ENCODE measurements at places on chromosomes 2 and 18. TPM values are rescaled to one million over a fixed set of nuclear protein-coding genes. Genes with fewer than 3 reads are reported as not detected.
A peak's percentile ranks its signal among the peaks of the same experiment; 100 is the strongest.

- no peak for DNase-seq
Measured at GRCh38 chr18:45957100-45957499, 10.0 kb downstream of the EPG5 start.

DNA sequence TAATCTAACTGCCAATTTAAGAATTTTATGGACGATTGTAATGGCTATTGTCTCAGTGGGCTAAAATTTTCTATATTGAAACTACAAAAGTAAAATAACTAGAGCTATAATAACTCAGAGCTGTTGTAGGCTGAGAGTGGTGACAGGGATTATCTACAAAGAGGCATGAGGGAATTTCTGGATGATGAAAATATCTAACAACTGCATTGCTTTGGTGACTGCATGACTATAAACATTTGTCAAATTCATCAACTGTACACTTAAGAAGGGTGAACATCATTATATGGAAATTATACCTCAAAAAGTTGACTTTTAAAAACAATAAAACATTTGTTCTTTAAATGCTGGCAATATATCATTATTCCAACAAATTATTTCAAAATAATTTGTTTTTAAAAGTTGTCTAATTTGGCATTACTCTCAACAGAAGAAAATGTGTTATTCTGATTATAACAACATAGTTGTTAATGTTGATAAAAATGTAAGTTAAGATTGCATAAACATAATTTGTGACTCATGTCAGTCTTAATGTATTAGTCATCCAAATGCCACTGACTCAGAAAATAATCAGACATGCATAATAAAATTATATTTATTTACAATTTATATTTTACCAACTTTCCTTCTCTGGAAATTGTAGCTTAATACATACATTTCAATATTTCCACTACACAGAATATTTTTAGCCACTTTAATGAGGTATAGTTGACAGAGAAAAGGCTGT is 865.1 kb upstream of the VRK2 start:
- no peak for DNase-seq

DNA sequence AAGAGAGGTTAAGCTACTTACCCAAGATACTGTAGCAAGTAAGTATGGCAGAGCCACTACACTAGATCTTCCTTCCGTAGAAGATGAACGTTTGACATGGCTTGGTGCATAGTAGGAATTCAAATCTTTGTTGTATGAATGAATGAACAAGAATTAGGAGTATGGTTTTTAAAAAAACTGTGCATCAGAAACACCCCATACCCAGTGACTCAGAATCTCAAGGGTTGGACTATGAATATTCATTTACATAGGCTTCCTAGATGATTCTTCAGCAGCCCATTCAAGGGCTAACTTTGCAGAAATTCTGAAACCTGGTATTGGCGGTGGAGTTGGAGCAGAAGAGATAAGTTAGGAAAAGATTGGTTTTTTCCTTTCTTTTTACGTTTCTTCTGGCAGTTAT is 5.4 kb downstream of the ACTR3 start:
- no peak for DNase-seq

- no peak for DNase-seq
Measured at GRCh38 chr18:31454066-31454708, 6.6 kb downstream of the DSG3 start.

DNA sequence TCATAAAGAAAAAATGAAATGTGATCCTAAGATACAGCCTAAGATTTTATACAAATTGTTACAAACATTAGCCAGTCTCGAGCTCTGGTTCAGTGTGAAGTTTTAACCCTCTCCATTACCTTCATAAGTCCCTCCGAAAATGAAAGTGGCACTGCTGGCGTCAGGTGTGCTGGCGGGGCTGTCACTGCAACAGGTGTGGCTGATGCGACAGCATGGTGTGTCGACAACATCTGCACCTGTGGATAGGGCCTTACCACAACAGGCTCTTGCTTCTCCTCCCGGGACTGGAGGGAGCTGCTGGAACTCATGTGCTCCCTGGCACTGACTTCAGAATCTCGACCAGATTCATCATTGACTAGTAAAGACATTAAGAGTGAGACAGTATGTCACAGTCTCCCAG is 10.3 kb downstream of the SAP130 start:
- DNase-seq: no peak

GRCh38 chr2:197159661-197160211 is 150.8 kb downstream of the ANKRD44 start:
- peak; percentile 71 for DNase-seq

The LAMA1 gene
- 0.20 TPM for total RNA-seq

GRCh38 chr2:64841461-64841860 is 147.7 kb upstream of the SLC1A4 start:
- no peak for DNase-seq

GRCh38 chr18:9926223-9926894 is 12.5 kb downstream of the VAPA start:
- no peak for DNase-seq

DNA sequence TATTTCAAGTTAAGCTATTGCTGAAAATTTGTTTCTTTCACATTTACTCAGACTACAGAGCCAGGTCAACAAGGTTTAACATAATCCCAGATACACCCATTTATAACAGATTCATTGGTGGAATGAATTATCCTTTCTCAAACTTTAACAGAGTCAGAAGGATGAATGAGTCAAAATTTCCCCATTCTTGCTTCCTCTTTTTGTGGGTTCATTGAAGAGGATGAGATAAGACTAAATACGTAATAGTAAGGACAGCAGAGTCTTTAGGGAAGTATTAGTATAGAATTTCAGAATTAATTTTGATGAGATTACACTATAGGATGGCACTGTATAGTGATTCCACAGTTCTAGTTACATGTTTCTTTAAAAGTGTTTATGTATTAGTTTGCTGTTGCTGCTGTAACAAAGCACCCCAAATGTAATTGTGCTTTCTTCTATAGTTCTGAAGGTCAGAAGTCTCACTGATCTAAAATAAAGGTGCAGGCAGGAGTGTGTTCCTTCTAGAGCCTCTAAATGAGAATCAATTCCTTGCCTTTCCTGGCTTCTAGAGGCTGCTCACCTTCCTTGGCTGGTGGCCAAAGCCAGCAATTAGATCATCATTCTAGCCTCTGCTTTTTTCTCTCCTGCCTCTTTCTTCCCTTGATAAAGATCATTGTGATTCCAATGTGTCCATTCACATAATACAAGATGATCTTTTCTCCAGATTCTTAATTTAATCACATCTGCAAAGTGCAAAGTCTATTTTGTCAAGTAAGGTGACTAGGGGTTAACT is 309.3 kb upstream of the PIK3C3 start:
- DNase-seq: no peak

The MBOAT2 gene
- total RNA-seq: 53.7 TPM

DNA sequence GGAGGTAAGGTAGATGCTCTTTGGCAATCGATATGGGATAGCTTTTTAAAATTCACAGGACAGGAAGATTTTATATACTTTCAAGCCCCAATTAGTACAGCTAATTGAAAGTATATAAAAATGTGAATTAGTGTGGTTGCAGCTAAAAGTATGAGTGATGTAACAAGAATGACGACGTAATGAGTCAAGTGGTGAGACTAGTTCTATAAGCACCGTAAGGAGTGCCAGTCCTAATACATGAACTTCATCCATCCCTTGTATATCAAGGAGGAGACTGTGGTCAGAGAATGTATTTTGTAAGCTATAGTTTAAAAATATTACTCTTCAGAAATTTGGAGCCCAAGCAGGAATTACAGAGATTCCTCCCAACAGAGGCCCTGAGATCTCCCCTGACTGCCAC is 25.8 kb downstream of the DNAJC27 start:
- peak; percentile 8 for DNase-seq

DNA sequence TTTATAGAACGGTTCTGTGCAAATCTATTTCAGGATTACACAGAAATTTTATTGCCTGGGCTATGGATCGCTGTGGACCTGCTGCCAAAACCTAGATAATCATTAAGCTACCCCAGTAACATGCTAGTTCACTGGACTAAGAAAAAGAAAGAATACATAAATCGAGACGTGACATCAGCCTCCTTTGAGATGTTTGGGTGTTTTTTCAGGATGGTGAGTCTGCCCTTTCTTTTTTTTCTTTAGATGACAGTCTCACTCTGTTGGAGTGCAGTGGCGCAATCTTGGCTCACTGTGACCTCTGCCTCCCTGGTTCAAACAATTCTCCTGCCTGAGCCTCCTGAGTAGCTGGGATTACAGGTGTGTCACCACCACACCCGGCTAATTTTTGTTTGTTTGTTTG is 52.0 kb downstream of the FHOD3 start:
- no peak for DNase-seq

GRCh38 chr2:2660789-2661355 is 329.8 kb upstream of the MYT1L start:
- DNase-seq: no peak

DNA sequence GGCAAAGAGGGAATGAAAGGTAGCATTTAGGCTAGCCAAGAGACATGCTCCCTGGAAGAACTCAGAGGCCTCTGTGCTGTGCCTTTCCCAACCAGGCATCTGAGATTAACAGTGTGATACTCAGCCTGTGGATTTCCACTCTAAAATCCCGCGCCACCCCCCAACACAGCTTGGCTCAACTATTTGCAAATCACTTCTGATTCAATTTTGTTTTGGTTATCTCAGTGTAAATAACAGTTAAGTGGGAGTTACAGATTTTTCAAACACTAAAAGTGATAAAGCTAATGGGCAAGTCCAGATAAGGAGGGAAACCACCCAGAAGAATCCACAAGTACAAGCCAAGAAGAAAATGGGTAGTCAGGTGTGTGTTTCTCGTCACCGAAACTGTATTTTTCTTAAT is 1.4 kb upstream of the NRP2 start:
- DNase-seq: no peak

The DUSP19 gene
- total RNA-seq: 2.8 TPM

The HS1BP3 gene
- total RNA-seq: 16.3 TPM

The SOWAHC gene
- total RNA-seq: 11.4 TPM

The WNT10A gene
- total RNA-seq: not detected

DNA sequence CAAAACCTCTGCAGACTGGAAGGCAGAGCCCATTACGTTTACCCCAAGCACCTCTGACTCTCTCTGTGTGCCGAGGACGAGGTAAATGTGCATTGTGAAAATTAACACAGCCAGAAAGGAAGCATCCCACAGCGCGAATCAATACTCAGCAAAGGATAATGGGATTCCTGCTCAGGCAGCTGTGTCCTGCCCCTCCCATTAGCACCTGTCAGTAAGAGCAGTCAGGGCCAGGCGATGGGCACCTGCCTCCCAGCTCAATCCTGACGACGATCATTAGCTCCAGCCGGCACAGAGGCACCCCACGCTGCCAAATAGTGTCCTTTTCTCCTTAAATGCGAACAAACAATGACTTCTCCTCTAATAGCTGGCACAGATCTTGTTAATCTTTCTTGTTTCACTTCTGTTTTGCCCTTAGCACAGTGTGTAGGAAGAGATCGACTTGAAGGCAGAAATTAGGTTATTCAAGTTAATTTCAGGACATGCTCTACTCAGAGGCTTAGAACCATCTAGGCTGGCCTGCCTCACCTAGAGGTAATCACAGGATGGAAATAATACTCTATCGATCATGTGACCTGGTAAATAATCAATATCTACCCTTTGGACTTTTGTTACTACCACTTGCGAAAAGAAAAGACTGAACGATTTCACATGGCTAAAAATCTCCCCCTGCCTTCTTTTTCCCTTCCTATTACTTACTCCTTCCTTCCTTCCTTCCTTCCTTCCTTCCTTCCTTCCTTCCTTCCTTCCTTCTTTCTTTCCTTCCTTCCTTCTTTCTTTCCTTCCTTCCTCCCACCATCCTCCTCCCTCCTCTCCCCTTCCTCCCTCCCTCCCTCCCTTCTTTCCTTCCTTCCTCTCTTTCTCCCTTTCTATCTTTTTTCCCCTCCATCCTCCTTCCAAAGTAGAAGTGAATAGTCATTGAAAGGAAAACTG is 487.9 kb upstream of the ID2 start:
- DNase-seq: no peak

The MLPH gene
- total RNA-seq: 27.4 TPM

DNA sequence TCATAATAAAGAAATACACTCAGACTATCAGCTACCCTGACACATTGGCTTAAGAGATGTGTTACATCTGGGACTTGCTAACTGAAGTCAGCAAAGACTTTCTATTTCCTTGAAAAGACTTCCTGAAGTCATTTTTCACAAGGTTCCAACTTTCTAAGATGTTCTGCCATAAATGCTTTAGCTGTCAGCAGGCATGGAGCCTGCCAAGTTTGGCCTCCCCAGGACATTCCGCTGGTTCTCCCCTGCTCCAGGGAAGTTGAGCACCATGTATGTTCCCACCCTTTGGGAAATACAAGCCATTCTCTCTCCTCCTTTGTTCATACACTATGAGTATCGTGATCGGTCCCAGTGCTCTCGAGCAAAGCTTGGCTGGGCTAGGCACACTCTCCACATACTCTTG is 202.7 kb upstream of the CCDC68 start:
- no peak for DNase-seq

- no peak for DNase-seq
Measured at GRCh38 chr2:174236429-174236828, 11.9 kb downstream of the OLA1 start.

The HOXD13 gene
- total RNA-seq: 1.4 TPM

DNA sequence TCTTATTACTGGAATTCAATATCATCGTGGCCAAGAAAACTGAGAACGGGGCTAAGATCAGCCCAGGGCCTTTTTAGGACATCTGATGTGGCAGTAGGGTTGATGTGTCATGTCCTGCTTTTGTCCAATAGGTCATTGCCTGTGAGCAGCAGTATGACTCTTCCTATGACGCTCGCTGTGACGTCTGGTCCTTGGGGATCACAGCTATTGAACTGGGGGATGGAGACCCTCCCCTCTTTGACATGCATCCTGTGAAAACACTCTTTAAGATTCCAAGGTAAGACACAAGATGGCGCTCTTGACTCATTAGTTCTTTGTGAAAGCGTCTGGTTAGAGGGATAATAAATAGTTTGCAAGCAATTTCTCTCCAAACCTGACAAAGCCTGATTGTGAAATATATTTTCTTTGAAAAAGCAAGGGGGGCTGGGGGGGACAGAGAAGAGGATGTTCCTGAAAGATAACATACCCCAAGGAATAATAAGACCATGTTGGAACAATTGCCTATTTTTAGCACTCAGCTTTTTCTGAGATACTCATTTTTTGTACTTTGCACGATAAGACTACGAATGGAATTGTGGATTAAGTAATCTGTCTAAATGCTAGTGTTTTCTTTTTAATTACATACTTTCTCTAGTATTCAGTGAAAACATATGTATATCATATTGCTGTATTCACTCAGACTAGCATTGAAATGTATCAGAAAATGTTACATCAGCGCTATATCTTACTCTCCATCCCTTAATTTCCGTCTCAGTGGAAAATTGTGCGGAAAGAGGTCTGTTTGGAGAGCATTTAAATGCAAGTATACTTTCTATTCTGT is 58.1 kb downstream of the MYO3B start:
- DNase-seq: peak; percentile 43
